Transverse colon (tissue), 4 donors: ENCODE measurements at places on chromosomes 16 and 17.

- peak; percentile 88 for DNase-seq
These were observed 16.9 kb upstream of the GLIS2 start for GRCh38 chr16:4298761-4299522.

GRCh38 chr17:38568274-38568673, 37.5 kb downstream of the SRCIN1 start:
- DNase-seq: no peak

DNA sequence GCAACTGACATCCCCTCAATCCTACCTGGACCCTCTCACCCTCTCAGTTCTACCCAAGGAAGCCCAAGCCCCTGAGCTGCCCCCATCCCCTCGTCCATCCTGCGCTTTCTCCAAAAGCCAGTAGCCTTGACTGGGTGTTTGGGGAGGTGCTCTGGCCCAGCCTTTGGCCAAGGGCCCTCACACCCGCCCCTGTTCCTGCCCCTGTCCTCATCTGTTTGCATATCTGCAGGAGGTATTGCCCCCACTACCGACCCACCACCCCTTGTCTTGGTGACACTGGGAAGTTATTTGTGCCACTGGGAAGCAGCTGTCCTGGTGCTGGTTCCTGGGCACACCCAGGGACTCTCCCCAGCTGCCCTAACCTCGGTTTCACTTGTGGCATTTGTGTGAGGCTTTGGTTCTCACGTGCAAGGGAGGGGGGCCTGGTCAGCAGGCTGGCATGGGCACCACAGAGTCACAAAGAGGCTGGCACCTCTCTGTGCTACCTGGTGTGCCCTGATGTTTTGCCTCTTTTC, 75.3 kb downstream of the MRC2 start:
- no peak for DNase-seq

GRCh38 chr17:83137523-83137922, 58.1 kb downstream of the METRNL start:
- no peak for DNase-seq

- no peak for DNase-seq
These were observed 4.2 kb downstream of the EIF1 start for GRCh38 chr17:41692722-41693521.

- DNase-seq: no peak
These were observed 156.6 kb downstream of the GSG1L start for GRCh38 chr16:27906883-27907282.

DNA sequence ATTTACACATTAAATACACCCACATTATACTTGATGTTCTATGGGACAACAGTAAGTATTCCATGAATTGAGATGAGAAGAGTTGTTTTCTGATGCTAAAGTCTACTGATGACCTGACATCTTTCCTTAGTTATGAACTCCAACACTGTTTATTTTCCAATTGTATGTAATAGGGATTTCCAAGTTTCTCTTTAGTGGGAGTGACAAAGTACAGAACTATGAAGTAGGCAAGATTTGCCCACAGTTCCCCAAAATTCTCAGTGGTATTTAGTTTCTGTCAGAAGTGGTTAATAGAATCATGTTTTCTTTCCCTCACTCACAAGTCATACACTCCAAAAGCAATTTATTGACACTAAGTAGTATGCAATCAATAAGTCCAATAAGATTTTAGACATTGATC, 22.5 kb upstream of the ABCA6 start:
- no peak for DNase-seq

DNA sequence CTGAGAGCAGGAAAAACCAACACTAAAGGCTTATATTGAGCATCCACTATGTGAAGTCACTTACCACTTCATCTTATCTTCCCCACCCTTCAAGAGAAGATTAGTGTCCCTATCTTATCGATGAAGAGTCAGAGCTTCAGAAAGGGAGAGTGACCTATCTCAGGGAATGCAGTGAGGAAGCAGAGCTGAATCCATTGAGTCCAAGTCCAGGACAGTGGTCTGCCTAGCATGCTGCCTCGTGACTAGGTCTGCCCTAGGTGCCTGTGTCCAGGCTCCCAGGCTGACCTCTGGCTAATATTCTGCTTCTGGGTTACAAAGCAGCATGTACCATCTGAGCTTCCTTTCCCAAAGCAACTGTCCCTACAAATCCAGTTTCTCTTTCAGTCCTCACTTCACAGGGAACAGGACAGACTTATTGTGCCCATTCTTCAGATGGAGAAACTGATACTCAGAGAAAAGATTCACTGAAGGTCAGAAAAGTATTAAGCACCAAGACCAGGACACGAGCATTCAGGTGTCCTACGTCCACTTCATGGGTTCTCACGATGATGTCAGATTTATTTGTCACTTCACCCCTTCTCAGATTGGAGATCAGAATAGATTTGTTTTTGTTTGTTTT, 13.3 kb upstream of the FZD2 start:
- DNase-seq: no peak

DNA sequence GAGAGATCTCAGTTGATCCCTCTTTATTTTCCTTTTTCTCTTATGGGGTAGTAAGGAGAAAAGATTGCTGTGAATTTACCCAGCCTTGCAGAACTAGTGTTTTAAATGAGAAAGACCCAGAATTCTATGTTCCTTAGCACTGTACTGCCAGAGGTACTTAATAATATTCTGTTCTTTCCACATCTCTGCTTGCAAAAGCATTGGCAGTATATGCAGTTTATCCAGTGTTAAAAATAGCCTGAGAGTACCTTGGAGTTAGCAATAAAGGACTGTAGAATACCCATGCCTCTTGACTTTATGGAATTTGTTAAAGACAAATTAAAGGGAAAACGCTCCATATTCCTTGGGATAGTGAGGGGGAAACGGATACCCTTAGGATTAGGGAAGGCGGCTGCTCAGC, 11.9 kb downstream of the SLC7A6 start:
- no peak for DNase-seq

- DNase-seq: no peak
These were observed 162.8 kb downstream of the FOXL1 start for GRCh38 chr16:86740906-86741799.

GRCh38 chr16:30548416-30549253, 9.5 kb downstream of the ZNF764 start:
- DNase-seq: no peak

DNA sequence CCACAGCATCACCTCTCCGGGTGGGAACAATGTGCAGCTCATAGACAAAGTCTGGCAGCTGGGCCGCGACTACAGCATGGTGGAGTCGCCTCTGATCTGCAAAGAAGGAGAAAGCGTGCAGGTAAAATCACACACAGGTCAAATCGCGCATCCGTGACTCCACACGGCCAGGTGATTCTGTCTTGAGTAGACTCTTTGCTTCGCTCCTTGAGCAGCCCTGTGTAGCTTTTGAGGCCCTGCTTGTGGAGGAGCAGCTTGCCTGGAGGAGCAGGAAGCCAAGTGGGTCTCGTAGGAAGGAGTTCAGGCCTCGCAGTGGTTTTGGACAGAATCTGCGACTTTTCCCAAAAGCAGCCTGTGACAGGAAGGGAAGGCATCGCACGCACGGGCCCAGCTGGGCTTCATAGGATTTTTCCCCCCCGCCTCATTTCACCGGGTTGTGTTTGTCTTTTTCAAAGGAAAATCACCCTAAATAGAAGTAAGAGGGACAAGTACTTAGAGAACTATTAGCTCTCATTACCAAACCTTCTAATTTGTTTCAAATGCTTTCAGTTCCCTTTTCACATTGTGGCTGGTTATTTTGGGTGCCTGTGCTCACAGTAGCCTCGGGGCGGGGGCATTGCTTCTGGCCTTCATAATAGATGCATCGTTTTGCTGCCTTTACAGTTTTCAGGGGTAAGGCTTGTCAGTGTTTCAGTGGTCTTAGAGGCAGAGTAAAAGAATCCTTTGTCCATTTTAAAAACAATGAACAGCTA, 71.5 kb downstream of the SEC14L1 start:
- peak; percentile 48 for DNase-seq
